Fibroblast of pulmonary artery (primary cell): ENCODE measurements at places on chromosomes 1 and 21.

DNA sequence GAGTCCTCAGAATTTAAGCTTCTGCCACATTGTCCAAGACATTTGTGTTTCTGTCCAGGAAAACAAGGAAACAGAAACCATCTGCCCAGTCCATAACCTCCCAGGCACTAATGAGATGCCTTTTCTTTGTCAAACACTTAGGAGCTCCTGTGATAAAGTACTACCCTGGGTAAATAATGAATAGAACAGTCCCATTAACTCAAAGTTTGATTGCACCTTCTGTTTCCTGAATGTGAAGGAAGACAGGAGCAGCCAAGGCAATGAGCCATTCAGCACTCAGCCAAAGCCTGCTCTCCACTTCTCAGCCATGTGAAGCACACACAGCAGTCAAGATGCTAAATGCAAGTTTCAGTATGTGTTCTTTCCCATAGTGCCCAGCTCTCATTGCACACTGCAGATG, 199.8 kb downstream of the SEC16B start:
- DNase-seq, result no peak

GRCh38 chr21:26715878-26716506, 129.2 kb downstream of the ADAMTS1 start:
- DNase-seq, result peak; percentile 70

DNA sequence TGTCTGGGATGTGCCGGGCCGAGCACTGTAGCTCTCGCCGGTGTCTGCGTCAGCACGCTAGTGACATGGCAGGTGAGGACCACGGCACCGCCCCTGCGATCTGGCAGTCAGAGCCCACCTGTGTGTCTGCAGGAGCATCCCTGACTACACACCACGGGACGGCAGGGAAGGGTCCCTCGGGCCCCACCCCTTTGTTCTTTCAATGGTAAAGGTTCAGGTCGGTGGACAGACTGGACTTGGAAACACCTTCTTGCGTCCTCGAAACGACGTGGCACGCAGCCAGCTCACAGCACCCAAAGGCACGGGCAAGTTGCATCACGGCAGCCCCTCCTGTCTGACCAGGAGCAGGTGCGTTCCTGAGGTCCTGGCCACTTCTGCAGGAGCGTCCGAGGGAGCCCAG, 3.7 kb upstream of the SAMD11 start:
- no peak for DNase-seq

DNA sequence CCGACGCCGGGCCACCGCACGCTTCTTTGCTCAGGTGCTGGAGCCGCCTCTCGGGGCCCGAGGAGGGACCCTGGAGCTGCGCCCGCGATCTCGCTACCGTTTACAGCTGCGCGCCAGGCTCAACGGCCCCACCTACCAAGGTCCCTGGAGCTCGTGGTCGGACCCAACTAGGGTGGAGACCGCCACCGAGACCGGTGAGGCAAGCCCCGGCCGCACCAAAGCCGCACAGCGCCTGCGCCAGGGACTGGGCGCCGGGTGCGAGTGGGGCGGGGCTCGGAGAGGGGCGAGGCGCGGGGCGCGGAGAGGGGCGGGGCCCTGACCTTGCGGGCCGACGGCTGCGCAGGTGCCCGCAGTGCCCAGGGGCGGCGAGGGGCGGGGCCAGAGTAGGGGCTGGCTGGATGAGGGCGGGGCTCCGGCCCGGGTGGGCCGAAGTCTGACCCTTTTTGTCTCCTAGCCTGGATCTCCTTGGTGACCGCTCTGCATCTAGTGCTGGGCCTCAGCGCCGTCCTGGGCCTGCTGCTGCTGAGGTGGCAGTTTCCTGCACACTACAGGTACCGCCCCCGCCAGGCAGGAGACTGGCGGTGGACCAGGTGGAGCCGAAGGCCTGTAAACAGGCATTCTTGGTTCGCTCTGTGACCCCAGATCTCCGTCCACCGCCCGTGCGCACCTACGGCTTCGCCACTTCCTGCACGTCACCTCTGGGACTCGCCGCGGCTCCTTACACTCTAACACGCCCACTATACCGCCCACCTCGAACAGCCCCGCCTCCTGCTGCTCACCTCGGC, 9.8 kb upstream of the CDC20 start:
- peak; percentile 64 for DNase-seq

- no peak for DNase-seq
Measured at GRCh38 chr1:201220388-201220715, 29.7 kb downstream of the IGFN1 start.

DNA sequence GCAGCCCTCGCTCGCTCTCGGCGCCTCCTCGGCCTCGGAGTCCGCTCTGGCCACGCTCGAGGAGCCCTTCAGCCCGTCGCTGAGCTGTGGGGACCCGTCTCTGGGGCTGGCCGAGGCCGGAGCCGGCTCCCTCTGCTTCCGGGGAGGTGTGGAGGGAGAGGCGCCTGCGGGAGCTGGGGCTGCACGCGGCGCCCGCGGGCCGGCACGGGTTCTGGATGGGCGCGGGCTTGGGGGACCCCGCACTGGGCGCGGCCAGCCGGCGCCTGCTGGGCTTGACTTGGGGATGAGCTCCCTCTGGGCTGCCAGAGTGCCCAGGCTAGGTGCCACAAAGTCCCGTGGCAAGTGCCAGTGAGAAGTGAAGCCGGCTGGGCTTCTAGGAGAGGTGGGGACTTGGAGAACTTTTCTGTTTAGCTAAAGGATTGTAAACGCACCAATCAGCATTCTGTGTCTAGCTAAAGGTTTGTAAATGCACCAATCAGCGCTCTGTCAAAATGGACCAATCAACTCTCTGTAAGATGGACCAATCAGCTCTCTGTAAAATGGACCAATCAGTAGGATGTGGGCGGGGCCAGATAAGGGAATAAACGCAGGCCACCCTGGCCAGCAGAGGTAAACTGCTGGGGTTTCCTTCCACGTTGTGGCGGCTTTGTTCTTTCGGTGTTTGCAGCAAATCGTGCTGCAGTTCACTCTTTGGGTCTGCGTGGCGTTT, 20.2 kb downstream of the EXOC8 start:
- no peak for DNase-seq

- DNase-seq, result no peak
Measured at GRCh38 chr21:40819071-40819900, 27.7 kb downstream of the DSCAM start.

- no peak for DNase-seq
Measured at GRCh38 chr21:41895643-41896493, 16.7 kb upstream of the PRDM15 start.

- DNase-seq, result no peak
Measured at GRCh38 chr1:184606786-184607185, 147.9 kb downstream of the EDEM3 start.

DNA sequence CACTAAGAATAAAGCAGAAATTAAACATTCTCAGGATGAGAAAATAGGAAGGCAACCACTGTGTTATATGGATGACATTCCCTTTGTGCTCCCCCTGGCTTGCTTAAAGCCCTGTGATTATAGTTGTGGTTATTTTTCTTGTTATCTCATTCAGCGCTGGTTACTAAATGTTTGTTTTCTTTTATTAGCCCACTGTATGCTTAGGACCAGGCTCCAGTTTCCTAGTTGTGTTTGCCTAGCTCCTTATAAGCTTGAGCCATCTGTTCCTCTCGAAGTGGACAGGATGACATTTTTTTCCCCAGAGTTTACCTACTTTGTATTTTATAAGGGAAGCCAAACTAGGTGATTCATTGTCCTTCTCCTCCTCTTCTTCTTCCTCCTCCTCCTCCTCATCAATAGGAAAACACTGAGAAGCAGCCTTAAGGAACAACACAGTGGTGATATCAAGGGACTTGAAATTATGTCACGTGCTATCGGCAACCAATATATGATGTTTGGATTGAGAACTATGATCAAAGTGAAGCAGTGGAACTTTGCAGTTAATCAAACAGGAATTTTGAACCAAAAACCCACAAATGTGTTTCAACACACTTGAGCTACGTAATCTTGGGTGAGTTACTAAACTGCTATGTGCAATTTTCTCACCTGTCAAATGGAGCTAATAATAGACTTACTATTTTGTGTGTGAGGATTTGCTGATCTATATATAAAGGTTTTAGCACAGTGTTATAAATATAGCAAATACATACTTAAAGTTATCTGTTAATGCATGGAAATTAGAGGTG, 35.1 kb upstream of the RGS7 start:
- DNase-seq, result no peak

DNA sequence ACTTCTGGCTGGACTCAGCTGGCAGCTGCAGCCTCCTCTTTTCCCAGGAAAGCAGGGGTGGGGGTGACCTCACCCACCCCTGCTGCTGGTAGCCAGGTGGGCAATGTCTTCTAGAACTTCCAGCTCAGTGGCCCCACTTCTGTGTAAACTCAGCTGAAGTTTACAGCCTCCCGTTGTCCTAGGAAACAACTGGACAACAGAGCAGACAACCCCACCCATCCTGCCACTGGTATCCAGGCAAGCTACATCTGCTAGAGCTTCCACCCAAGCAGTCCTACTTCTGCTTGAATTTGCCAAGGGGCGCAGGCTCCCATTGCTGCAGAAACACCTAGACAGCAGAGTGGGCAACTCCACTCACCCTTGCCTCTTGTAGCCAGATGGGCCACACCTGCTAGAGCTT, 309.6 kb upstream of the BEND5 start:
- DNase-seq, result no peak

GRCh38 chr1:98906361-98906760, 98.3 kb downstream of the PLPPR5 start:
- DNase-seq, result no peak

- DNase-seq, result no peak
Measured at GRCh38 chr1:166064313-166064926, 102.4 kb downstream of the FAM78B start.

DNA sequence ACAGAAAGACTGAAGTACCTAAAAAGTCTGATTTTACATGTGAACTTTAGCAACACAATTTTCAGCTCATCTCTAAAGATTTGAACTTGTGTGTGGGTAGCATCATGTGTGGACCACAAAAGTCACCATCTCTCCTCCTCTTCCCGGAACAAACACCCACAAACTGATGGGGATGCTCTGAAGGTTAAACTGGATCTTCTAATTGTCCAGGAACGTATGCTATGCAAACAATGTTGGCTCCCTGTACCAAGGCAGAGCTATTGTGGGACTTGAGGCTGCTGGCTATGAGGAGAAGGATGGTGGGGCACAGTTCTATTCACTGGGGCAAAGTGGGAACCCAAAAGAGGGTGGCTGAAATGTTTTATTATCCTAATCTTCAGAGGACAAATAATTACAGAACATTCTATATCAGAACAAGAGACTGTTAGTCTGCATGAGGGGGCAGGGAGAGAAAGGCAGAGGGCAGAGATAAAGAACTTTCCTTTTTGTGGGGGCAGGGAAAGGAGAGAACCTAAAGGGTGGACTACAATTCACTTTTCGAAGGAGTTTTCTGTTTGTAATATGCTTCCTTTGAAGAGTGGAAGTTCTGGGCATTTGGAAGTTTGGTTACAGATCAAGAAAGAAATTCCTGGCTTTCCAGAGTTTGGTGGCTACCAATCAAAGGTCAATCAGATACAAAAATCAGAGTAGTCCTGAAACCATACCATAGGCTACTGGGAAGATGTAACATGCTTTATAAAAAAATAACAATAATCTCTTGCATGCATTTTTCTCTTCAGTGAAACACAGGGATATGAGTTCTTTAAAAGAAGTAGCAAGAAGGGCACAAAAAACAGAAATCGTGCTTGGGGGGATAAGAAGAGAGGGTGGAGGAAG, 62.9 kb downstream of the GADD45A start:
- peak; percentile 72 for DNase-seq

- DNase-seq, result peak; percentile 87
Measured at GRCh38 chr1:234963180-234963903, 165.3 kb downstream of the TOMM20 start.

GRCh38 chr1:78420181-78420580, 70.6 kb upstream of the PTGFR start:
- no peak for DNase-seq

DNA sequence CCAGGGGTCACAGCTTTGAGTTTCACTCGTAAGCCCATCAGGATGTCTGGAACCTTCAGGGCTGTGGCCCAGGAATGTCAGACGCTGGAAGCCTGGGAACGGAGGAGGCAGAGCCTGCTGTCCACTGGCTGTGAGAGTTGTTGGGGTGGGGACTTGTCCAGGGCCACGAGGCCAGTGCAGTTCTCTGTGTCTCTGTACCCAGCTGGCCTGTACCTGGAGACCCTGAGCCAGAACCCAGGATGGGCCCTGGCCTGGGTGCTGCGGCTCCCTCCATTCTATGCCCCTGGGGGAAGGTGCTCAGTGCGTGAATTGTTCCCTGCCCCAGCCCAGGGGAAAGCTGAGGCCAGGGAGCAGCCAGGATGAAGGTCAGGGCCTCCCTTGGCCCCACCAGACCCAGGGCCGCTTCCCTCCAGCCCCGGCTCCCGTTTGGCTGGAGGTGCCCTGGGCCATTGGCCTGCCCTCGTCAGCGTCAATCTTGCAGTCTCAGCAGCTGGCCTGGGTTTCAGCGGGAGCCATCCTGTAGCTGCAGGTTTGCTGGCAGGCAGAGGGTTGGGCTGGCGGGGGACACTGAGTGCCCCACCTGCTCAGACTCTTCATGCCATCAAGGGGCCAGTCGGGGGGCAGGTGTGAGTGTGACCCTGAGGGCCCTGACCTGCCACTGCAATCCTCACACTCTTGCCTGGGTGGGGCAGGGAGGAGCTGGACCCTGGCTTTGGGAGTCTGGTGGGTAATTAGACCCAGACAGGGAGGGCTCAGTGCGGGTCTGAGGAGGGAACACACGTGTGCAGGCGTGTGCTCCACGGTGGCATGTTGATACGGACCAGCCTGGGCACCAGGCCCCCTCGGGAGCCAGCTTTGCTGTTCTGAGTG, 724 bp upstream of the CALML6 start:
- DNase-seq, result no peak

GRCh38 chr1:205832326-205832751, 17.6 kb downstream of the PM20D1 start:
- DNase-seq, result no peak

- DNase-seq, result peak; percentile 60
Measured at GRCh38 chr1:87024936-87025540, 110.6 kb downstream of the HS2ST1 start.

GRCh38 chr1:87523466-87523865, 194.8 kb downstream of the LMO4 start:
- no peak for DNase-seq

DNA sequence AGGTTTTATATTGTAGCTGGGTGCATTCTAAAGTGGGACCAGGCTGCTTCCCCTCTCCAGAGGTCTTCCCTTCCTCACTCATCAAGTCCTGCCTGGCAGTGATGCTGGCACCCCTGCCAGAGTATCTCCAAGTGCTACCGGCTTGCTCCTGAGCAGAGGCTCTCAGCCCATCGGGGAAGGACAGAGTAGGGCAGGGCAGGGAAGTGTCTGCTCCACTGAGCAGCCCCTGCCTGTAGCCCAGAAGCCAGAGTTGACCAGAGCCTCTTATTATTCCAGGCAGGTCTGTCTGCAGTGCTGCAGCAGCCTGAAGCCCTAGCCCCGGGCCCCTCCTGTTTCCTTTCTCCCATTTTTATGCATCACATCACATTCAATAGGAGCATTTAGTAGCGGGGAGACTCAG, 51.1 kb downstream of the ATP2B4 start:
- DNase-seq, result no peak

DNA sequence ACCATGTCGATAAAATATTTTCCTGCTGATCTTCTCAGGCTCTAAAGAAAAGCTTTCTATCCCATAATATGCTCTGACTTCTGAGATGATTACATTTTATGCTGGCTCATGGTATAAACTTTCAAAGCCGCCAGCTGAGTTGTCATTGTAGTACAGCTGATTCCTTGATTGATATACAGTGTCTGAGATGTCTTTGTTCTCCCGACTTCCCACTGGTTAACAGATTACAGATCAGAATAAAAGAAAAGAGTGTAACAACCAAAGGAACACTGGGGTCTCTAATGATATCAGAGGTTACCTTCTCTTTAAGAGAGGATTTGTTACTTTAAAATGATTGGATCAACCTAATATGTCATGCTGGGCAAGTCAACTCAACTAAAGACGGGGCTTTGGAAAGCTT, 485.4 kb upstream of the LRRC7 start:
- DNase-seq, result no peak

- no peak for DNase-seq
Measured at GRCh38 chr1:52122384-52122783, 19.5 kb upstream of the ZFYVE9 start.
